CD8-positive, alpha-beta memory T cell (primary cell): ENCODE measurements at places on chromosomes 4 and X. TPM values are rescaled to one million over a fixed set of nuclear protein-coding genes. Genes with fewer than 3 reads are reported as not detected.

Gene TBC1D8B
- total RNA-seq = 1.1 TPM

Gene KIT
- total RNA-seq = 0.20 TPM

Gene HDX
- total RNA-seq = 0.60 TPM

Gene DCHS2
- total RNA-seq = 0.09 TPM

GRCh38 chrX:2664502-2664901, 26.6 kb upstream of the CD99 start:
- no peaks in the 10 kb centered on the region for H3K36me3 ChIP-seq
- no peak overlapping the region for H3K27ac ChIP-seq
- H3K4me1 ChIP-seq = no peaks in the 10 kb centered on the region
- no peak for DNase-seq

DNA sequence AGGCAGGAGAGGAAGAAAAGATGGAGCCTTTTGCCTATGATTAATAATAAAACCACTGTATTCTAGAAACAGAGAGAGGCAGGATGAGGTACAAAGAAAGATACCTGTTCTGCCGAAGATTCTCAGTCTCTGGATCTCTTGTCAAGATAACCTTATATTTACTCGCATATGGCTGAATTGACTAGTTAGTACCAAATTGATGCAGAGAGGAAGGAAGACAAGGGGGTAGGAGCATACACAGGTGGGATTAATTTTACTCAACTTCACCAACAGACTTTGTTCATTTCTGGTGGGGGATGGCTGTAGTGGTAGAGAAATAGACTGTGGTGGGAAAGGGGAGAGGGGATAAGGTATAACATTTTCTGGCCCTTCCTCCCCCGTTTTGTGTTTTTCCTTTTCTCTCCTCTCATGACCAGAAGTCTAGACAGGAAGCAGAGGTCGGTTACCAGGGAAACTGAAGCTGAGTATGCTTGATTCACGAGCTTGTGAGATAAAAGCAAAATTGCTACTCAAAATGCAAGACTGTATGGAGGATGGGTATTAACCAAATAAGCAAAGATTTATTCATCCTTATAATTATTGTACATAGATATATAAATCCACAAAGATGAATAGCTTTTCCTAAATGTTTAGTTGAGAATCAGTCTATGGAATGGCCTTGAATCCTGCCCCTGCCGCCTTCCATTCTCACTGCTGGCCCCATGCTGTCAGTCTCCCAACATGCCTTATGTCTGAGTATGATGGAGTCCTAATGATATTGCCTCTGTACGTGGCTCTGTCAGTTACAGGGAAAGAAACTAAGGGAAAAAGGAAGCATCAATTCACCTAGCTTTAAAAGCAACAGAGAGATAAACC, 17.8 kb upstream of the PAGE2B start:
- peak; percentile 64 for DNase-seq
- H3K36me3 ChIP-seq = no peaks in the 10 kb centered on the region
- peak overlapping the region; percentile 33 for H3K4me3 ChIP-seq
- peaks cover 8% of the 10 kb centered on the region for H3K4me1 ChIP-seq

DNA sequence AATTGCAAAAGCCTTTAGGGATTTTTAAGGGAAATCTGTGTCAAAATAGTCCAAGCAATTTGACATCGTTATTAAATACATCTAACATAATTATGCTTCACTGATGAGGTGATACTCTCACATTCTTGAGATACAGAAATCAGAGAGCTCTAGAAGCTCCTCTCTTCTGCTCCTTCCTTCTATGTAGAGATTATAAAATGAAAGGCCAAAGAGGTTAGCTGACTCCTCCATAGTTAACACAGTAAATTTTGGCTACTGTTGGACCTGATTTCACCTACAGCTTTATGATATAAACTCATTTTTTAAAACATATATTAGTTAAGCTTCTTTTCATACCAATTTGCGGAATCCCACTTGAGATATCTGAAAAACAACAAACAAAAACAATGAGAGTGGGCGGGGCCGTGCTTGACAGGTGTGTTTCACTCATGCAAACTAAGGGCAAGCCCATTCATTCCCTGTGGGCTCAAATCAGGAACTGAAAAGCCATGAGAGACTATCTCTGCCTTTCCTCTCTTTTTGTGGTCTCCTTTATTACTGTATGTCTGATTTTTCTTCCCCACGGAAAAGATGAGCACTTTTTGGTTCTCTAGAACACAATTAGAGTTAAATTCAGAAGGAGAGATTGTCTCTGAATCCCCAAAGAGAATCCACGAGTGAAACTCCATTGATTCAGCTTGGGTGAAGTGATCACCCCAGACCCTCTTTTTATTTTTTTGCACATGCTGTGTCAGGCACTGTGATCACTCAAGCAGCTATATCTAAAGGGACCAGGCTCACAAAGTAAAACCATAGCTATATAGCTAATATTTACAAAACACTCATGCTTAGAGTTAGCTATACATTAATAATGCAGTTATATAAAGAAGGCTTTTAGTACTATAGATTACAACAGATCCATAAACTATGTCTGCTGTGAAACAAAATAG, 566.3 kb downstream of the IL15 start:
- H3K4me1 ChIP-seq = no peaks in the 10 kb centered on the region
- no peak overlapping the region for H3K27ac ChIP-seq
- peaks cover 8% of the 10 kb centered on the region for H3K36me3 ChIP-seq

DNA sequence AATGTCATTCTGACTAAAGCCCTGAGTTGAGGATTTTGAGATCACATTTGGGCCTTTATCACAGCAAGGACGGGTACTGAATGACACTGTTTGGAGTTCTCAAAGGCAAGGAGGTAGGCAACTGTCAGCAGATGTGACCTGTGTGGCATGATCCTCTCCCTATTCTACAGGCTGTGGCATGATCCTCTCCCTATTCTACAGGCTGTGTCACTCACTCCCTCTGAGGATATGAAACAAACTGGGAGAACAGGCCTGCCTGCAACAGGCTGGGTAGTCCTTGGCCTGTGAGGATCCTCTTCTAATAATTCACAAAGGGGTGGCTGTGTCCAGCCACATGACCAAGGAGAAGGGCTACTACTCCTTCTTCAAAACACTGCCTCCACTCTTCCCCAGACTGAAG, 14.9 kb upstream of the TCEANC start:
- no peak overlapping the region for H3K27ac ChIP-seq
- no peak overlapping the region for H3K4me3 ChIP-seq
- no peak for DNase-seq
- no peaks in the 10 kb centered on the region for H3K4me1 ChIP-seq
- no peaks in the 10 kb centered on the region for H3K27me3 ChIP-seq

- H3K27me3 ChIP-seq = no peaks in the 10 kb centered on the region
- no peak for DNase-seq
- no peak overlapping the region for H3K4me3 ChIP-seq
- H3K4me1 ChIP-seq = no peaks in the 10 kb centered on the region
- H3K27ac ChIP-seq = no peak overlapping the region
Measured at GRCh38 chr4:145773581-145774234, 93.8 kb downstream of the C4orf51 start.

- no peak overlapping the region for H3K27ac ChIP-seq
- no peaks in the 10 kb centered on the region for H3K36me3 ChIP-seq
- peaks cover 6% of the 10 kb centered on the region for H3K4me1 ChIP-seq
- no peak overlapping the region for H3K4me3 ChIP-seq
- no peak for DNase-seq
Measured at GRCh38 chr4:81883004-81883403, 411.3 kb upstream of the RASGEF1B start.

DNA sequence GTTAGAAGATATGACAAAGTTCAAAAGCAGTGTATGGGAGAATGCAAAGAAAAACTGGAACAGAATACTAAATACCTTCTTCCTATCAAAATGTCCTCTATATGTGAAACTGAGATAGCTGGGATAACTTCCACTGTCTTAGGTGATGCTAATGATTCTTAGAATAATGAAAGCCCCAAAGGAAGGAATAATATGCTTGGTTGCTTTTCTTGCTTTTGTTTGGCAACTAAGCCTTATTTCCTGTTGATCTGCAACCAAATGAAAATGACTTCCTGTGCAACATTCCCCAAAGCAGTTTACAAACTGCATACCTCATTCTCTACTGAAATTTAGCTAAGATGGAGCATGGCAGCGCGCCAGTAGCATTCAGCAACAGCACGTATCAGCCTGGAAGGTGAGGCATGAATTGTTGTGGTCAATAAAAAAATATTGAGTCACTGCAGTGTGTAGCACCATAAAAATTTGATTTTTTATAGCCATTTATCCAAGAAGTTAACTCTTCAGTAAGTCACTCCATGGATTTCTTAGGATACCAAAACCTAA, 18.7 kb downstream of the NDNF start:
- H3K4me1 ChIP-seq = no peaks in the 10 kb centered on the region
- DNase-seq = no peak
- H3K27ac ChIP-seq = no peak overlapping the region
- H3K36me3 ChIP-seq = no peaks in the 10 kb centered on the region
- H3K27me3 ChIP-seq = no peaks in the 10 kb centered on the region
- no peak overlapping the region for H3K4me3 ChIP-seq

DNA sequence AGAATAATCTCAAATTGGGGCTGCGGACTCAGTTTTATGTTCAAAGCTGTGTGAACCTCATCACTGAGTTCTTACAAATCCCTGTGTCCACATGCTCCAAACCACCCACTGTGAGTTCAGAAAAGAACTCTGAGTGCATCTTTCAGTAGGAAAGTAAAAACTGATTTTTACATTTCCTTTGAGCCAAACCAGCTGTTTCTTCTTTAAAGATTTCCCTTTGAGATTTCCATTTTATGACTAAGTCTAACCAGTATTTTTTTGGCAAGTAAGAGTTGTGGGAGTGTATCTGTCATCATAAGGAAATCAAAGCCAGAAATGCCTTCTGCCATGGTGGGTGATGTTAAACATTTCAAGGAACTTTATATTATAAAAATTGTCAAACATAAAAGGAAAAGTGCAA, 100.0 kb downstream of the TET2 start:
- H3K4me1 ChIP-seq = no peaks in the 10 kb centered on the region
- H3K27ac ChIP-seq = no peak overlapping the region

DNA sequence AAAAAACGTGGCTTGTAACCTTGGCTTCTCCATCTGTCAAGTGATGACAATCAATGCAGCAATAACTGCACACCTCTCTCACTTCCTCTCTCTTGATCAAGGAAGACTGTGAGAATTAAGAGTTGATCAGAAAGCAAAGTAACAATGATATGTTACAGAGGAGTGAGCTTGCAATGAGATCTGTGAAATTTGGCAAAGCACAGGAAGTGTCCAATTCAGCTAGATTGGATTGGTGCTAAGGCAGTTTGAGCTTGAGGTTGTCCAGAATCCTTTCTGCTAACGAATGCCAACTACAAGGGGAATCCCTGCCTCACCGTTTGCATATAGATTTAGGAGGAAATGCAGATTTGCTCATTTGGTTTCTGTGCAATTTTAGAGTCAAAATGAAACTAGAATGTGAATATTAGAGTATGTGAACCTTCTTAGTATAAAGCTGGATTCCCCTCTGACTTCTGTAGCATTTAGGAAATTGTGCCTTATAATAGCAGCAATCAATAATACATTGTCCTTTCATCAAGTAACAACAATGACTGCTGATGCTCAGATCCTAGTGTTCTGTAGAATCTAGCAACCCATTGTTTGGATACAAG, 346.4 kb downstream of the PTTG2 start:
- peaks cover 37% of the 10 kb centered on the region for H3K4me1 ChIP-seq
- DNase-seq = no peak
- H3K36me3 ChIP-seq = no peaks in the 10 kb centered on the region
- H3K27me3 ChIP-seq = no peaks in the 10 kb centered on the region
- no peak overlapping the region for H3K4me3 ChIP-seq

DNA sequence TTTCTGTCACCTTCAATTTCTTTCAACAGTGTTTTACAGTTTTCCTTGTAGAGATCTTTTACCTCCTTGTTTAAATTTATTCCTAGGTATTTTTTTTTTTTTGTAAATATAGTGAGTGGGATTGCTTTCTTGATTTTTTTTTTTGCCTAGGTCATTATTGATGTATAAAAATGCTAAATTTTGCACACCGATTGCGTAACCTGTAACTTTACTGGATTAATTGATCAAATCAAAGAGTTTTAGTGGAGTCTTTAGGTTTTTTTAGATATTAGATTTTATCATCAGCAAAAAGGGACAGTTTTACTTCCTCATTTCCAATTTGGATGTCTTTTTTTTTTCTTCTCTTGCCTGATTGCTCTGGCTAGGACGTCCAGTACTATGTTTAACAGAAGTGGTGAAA, 40.9 kb downstream of the TEX13A start:
- H3K4me1 ChIP-seq = no peaks in the 10 kb centered on the region
- no peak overlapping the region for H3K4me3 ChIP-seq
- DNase-seq = no peak
- no peaks in the 10 kb centered on the region for H3K36me3 ChIP-seq
- no peaks in the 10 kb centered on the region for H3K27me3 ChIP-seq
- H3K27ac ChIP-seq = no peak overlapping the region

DNA sequence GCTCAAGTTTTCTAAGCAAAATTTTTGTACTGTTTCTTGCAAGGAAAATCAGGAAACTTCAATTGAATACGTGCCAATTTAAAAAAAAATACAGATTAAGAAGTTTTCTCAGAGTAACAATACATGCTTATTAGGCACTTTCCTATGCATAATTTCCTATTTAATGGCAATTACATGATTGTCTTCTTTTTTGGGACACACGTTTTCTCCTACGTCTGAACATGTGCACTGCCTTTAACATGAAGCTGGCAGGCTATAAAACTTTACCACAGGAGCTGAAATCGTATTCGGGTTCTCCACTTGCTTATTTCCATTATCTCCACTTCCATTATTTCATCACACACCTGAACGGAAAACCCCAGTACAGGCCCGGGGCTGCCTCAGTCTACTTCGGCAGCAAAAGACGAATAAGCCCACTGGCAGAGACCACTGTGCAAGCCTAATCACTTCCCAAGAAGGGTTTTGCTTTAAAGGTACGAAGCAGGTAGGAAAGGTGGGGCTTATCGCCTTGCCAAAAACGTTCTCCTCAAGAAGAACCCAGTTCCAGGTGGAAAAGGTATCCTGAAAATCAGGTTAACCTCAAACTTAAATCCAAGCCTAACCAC, 575 bp downstream of the RCHY1 start:
- H3K4me3 ChIP-seq = peak overlapping the region; percentile 92
- DNase-seq = no peak
- H3K4me1 ChIP-seq = peaks cover 62% of the 10 kb centered on the region
- peaks cover 11% of the 10 kb centered on the region for H3K36me3 ChIP-seq
- H3K27me3 ChIP-seq = no peaks in the 10 kb centered on the region

- no peak overlapping the region for H3K27ac ChIP-seq
- H3K27me3 ChIP-seq = no peaks in the 10 kb centered on the region
- no peak overlapping the region for H3K4me3 ChIP-seq
- no peaks in the 10 kb centered on the region for H3K36me3 ChIP-seq
Measured at GRCh38 chrX:69493766-69494165, 10.4 kb upstream of the NALF2 start.

DNA sequence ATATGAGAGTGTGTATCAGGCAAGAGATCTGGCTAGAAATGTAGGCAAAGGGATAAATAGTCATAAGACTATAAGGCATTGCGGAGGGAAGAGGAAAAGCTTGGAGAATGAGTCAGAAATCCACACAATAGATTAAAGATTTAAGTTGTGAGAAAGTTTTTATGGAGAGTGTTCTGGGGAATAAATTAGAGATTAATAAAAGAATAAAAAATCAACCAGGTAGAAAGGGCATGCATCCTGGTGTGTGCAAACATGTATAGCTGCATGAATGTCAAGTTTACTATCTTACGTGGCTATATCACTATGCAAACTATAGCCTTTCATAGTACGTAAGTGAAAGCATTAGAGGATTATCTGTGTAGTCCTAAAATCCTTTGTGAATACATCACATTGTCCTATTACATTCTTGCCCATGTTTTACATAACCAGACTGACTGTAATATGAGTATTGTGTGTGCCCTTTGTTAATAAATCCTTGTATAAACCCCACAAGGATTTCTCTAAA, 36.9 kb downstream of the SNCA start:
- H3K4me3 ChIP-seq = no peak overlapping the region
- H3K4me1 ChIP-seq = no peaks in the 10 kb centered on the region
- no peak for DNase-seq
- no peaks in the 10 kb centered on the region for H3K36me3 ChIP-seq
- H3K27me3 ChIP-seq = no peaks in the 10 kb centered on the region
